Pancreas (tissue), 10 donors: ENCODE measurements at places on chromosomes 6 and 20. TPM values are rescaled to one million over a fixed set of nuclear protein-coding genes. Genes with fewer than 3 reads are reported as not detected.

The OR12D3 gene
- not detected for total RNA-seq

- no peak for DNase-seq
- H3K27ac ChIP-seq = no peak overlapping the region
- no peaks in the 10 kb centered on the region for H3K36me3 ChIP-seq
- no peaks in the 10 kb centered on the region for H3K27me3 ChIP-seq
- no peak overlapping the region for H3K4me3 ChIP-seq
- no peaks in the 10 kb centered on the region for H3K4me1 ChIP-seq
These were observed 18.0 kb upstream of the SIM1 start for GRCh38 chr6:100482698-100483097.

DNA sequence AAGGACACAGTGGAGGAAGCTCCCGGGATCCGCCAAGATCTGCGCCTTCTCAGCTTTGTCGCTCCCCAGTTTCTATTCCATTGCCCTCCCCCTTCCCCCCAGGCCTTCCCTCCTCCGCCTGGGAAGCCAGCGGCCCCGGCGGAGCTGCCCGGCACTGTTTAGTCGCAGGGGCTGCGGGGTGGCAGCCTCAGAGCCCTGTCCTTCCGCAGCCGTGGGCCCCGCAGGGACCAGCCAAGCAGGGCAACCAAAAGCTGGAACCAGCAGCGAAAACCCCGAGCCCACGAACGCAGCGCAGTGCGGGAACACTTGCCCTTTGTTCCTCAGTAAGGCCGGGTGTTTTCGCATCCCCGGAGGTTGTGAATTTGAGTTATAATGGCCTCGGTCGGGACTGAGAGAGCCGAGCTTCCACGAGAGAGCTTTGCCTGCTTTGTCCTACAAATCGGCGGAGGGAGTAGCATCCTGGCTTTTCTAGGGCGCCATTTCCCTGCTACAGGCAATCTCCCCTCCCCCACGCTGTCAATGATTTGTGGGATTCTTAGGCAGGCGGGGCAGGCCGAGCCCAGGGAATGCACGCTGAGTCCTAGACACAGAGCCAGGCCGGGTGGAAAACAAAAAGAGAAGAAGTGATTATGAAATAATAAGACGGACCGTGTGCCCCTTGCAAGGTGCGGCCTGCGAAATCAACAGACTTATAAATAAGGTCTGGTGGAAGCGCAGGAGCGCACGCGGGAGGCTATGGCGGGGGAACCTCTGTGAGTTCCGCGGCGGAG, 4.0 kb upstream of the TUBB2B start:
- H3K4me1 ChIP-seq = peaks cover 12% of the 10 kb centered on the region
- H3K4me3 ChIP-seq = peak overlapping the region; percentile 65
- H3K27me3 ChIP-seq = no peaks in the 10 kb centered on the region
- no peaks in the 10 kb centered on the region for H3K36me3 ChIP-seq
- H3K27ac ChIP-seq = peak overlapping the region; percentile 86

DNA sequence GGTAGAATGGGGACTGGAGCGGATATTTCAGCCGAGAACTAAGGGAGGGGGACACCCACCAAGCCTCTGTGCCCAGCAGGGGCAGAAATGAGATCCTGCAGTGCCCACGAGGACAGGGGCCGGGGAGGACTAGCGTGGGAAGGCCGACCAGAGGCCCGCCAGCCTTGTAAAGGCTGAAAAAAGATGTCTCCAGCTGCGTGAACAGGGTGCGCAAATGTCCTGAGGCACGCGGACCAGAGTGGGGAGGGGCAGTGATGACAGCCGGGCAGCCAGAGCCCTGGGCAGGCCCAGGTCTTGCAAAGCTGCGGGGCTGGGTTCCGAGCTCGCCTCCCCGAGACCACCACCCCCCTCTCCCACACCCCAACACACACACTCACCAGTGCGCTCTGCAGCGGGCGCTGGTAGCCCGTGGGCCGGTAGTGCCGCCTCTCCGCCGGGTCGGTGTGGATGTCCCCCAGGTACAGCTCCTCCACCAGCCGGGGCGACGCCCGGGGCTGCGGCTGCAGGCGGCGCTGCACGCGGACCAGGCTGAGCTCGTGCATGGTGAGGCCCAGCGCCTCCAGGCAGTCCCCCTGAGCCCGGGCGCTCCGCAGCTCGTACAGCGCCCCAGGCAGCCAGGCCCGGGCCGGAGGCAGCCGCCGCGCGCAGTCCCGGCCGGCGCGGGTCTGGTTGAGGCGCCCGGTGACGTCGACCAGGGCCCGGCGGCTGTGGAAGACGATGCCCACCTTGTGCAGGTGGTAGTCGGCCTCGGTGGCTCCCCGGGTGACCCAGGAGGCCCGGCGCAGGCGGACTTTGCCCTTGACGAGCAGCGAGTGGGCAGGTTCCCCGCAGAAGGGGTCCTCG, 48.2 kb downstream of the APCDD1L start:
- H3K27me3 ChIP-seq = no peaks in the 10 kb centered on the region
- no peaks in the 10 kb centered on the region for H3K4me1 ChIP-seq
- no peak overlapping the region for H3K27ac ChIP-seq
- H3K4me3 ChIP-seq = no peak overlapping the region

DNA sequence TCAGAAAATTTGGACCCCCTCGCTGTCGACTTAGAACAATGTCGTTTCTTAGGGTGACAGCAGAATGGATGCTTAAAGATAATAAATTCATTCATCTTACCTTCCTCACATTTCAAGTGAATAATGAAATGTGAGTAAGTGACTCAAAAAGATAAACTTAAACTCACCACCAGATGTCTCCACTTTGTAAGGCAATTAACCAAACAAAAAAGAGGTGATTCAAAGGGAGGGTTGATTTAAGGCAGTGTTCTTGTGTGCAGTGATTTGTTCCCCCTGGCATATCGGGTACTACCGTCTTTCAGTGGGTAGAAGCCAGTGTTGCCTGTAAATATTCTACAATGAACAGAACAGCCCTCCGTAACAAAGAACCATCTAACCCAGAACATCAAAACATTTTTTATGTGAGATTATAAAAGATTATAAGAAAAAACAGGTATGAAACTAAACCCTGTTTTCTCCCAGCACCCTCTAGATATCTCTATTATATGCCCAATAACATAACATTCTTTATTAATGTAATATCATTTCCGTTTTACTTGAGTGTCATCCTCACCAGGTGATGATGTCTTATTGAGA, 589.7 kb downstream of the CBLN4 start:
- no peaks in the 10 kb centered on the region for H3K4me1 ChIP-seq
- H3K27me3 ChIP-seq = no peaks in the 10 kb centered on the region
- no peak overlapping the region for H3K4me3 ChIP-seq
- no peak overlapping the region for H3K27ac ChIP-seq
- no peak for DNase-seq
- no peaks in the 10 kb centered on the region for H3K36me3 ChIP-seq

The HIVEP1 gene
- 17.7 TPM for total RNA-seq

DNA sequence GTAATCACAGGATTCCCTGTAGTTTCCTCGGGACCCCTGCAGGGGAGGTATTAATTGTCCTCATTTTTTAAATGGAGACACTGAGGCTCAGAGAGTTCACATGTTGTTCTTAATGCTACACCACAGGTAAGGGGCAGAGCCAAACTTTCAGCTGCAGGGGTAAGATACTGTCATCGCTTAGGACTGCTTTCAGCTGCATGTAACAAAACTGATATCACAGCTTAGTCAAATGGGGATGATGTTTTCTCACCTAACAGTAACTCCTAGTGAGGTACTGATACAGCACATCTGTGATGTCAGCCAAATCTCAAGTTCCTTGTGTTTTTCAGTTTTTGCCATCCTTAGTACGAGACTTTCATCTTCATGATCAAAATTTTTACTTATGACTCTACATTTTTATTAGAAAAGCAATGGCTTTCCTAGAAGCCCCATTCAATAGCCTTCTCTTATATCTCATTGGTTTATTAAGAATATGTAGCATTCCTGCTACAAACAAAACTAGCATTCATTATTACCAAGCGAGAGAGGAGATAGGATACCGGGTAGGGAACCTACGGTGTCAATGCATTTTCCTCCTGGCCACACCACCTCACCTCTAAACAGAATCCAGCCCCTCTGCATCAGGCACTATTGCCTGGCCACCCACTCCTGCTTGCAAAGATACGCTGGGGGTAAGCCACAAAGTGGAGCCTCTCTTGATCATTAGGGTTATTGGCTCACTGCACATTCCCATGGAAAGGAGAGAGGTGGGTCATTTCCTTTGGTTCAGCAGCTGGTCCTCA, 557.5 kb downstream of the CD83 start:
- H3K27ac ChIP-seq = no peak overlapping the region
- H3K4me3 ChIP-seq = no peak overlapping the region
- no peaks in the 10 kb centered on the region for H3K27me3 ChIP-seq
- DNase-seq = no peak
- no peaks in the 10 kb centered on the region for H3K36me3 ChIP-seq

The FAM162B gene
- total RNA-seq = 0.19 TPM

DNA sequence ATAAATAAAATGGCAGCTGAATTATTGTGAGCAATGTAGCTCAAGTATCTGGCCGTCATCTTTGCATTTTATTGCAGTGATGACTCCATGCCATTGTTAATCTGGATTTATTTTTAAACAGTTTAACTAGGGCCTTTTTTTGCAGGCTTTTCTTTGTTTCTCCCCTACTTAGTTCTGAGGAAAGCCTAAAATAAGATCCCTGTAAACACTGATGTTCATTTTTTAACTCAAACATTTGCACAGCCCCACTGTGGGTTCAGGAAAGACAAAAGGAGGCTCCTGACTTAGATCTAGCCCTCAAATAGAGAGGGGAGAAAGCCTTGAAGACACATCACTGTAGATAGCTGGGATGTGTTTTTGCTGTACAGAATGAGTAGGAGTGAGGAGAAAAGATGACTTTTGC, 69.2 kb downstream of the PLEKHG1 start:
- peak overlapping the region; percentile 1 for H3K27ac ChIP-seq
- no peak for DNase-seq
- H3K4me3 ChIP-seq = no peak overlapping the region
- peaks cover 11% of the 10 kb centered on the region for H3K4me1 ChIP-seq

The CTCFL gene
- total RNA-seq = not detected
